ENCODE measurements at places on chromosomes 4 and X.

DNA sequence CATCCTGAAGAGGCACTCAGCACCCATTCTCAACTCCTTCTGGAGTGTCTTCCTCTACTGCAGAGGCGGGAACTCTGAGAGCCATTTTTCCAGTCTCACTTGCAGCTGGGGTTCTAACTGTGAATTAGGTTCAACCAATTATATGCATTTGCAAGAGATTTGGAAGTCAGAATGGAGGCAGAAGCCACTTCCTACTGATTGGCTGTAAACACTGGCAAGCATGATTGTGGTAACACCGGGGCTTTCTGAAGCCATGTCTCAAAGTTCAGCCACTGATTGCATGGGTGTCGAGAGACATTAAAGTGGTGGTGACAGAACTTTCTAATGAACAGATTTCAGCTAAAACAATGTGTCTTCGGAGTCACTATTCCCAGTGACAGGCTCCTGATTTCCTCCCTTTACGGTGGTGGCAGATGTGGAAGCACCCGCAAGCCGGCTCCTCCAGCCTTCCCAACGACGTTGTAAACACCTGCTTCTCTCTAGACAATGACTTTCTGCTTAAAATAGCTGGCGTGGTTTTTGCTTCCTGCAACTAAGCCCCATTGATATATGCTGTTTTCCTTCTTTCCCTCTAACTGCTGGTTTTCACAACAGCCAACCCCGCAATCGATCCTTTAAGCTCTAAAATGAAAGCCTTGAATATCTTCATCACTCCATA lies 92.0 kb downstream of the IRF2 start:
- no peak for DNase-seq

DNA sequence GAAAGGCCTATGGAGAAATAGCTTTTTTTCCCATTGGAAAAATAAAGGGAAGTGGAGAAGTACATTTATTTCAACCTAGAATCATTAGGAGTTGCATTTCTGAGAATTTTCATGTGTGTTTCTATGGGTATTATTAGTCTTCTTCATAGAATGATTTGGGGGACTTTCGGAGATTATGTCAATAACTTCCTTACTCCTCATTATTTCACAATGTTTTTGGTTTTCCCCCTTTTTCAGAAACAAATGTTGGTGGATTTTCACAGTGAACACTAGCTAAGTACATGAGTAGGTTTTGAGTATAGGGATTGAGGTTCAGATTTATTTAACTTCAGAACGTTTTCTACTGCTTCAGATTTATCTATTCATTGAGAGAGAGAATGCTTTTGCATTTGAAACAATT lies 54.0 kb downstream of the SH3BGRL start:
- DNase-seq = no peak

- DNase-seq = no peak
Measured at GRCh38 chr4:6749340-6750171, 33.0 kb upstream of the KIAA0232 start.

DNA sequence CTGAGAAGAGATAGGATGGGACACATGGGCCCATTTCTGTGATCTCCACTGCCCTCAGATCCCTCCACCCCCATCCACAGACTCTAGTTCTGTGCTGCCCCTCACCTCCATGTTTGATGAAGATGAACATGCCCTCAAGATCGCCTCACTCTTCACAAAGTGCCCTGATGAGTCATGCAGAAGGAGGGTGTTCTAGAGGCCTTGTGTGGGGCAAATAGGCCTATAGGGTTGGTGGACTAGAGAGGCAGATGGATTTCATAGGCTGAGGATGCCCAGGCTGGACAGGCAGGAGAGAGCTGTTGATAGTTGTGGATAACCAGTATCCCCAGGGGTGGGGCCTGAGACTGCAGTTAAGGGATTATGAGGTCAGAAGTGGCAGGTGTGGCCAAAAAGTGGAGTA lies at the start of gene CXorf65:
Gene CXorf65 (minus strand): TSS at position 314 of the 400 bp plus-strand sequence. CDS start 184 bp downstream, at position 130.
- no peak for DNase-seq

DNA sequence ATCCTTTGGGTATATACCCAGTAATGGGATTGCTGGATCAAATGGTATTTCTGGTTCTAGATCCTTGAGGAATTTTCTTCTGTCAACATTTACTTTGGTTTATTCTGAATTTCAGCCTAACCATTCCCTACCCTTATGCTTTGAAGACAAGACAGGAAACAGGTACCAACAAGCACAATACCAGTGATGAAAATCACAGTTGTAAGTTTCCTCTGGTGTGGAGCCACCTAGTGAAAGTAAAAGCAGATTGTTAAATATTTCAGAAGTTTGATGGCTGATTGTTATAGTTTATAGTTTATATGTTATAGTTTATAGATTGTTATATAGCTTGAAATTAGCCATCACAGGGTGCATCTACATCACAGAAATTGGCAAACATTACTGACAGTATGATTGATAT lies 104.5 kb upstream of the AGA start:
- DNase-seq = no peak

Data from iris pigment epithelial cell (primary cell).